ENCODE measurements at places on chromosomes 6 and 20.

GRCh38 chr20:7775072-7775471 is 165.2 kb downstream of the HAO1 start:
- no peak overlapping the region for H3K27ac ChIP-seq
- no peak for DNase-seq
- peaks cover 4% of the 10 kb centered on the region for H3K4me1 ChIP-seq
- H3K4me3 ChIP-seq: no peak overlapping the region
- no peaks in the 10 kb centered on the region for H3K27me3 ChIP-seq

- no peaks in the 10 kb centered on the region for H3K4me1 ChIP-seq
- DNase-seq: no peak
- no peaks in the 10 kb centered on the region for H3K27me3 ChIP-seq
- no peak overlapping the region for H3K27ac ChIP-seq
- H3K36me3 ChIP-seq: no peaks in the 10 kb centered on the region
Measured at GRCh38 chr20:6605055-6605935, 162.2 kb upstream of the BMP2 start.

DNA sequence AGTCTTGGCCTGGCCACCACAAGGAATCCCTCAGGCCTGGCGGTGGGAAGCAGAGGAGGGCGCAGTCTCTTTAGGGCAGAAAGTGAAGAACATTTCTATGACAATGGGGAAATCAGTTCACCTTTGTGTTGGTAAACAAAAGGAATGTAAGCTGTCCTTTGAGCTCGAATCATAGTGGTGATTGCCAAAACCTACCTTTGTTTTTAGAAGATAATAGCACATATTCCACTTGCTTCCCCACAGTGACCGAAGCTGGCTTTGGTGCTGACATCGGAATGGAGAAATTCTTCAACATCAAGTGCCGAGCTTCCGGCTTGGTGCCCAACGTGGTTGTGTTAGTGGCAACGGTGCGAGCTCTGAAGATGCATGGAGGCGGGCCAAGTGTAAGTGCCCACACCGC is 144.1 kb downstream of the MTHFD1L start:
- no peaks in the 10 kb centered on the region for H3K27me3 ChIP-seq
- no peak for DNase-seq
- H3K36me3 ChIP-seq: peaks cover 11% of the 10 kb centered on the region
- peaks cover 31% of the 10 kb centered on the region for H3K4me1 ChIP-seq
- H3K4me3 ChIP-seq: no peak overlapping the region

GRCh38 chr20:36179170-36179945 is 24.8 kb downstream of the EPB41L1 start:
- H3K27ac ChIP-seq: no peak overlapping the region
- no peak for DNase-seq
- no peaks in the 10 kb centered on the region for H3K36me3 ChIP-seq
- no peaks in the 10 kb centered on the region for H3K4me1 ChIP-seq

DNA sequence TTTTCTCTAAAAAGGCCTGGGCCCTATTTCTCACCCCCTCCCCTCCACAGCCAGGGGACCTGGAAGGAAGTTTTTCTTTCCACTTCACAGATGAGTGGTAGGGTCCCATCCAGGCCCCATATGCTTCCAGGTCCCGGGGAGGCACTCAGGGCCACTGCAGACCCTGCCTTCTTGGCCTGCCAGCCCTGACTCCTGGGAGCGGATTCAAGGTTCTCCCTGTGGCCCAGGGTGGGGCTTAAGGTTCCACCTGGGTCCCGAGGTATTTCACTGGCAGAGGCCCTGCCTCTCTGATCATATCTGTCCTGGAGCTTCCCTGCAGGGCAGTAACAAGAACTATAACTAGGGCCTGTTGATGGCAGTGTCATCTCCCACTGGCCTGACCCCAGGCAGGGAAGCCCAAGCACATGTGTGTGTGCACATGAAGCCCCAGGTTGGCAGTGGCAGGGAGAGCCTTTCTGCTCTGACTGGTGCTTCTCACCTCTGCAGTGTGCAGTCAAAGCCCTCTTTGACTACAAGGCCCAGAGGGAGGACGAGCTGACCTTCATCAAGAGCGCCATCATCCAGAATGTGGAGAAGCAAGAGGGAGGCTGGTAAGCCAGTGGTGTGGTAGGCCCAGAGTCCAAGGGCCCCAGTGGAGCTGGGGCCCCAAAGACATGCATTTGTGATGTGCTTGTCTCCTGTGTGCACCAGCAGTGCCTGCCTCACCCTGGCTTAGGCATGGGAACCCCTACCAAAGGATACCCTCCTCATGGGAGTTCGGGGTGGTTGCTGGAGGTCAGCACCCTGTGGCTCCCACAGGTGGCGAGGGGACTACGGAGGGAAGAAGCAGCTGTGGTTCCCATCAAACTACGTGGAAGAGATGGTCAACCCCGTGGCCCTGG is 31.2 kb downstream of the PLCG1 start:
- H3K36me3 ChIP-seq: peaks cover 71% of the 10 kb centered on the region
- H3K27ac ChIP-seq: peak overlapping the region; percentile 34
- no peak overlapping the region for H3K4me3 ChIP-seq
- peaks cover 26% of the 10 kb centered on the region for H3K4me1 ChIP-seq

DNA sequence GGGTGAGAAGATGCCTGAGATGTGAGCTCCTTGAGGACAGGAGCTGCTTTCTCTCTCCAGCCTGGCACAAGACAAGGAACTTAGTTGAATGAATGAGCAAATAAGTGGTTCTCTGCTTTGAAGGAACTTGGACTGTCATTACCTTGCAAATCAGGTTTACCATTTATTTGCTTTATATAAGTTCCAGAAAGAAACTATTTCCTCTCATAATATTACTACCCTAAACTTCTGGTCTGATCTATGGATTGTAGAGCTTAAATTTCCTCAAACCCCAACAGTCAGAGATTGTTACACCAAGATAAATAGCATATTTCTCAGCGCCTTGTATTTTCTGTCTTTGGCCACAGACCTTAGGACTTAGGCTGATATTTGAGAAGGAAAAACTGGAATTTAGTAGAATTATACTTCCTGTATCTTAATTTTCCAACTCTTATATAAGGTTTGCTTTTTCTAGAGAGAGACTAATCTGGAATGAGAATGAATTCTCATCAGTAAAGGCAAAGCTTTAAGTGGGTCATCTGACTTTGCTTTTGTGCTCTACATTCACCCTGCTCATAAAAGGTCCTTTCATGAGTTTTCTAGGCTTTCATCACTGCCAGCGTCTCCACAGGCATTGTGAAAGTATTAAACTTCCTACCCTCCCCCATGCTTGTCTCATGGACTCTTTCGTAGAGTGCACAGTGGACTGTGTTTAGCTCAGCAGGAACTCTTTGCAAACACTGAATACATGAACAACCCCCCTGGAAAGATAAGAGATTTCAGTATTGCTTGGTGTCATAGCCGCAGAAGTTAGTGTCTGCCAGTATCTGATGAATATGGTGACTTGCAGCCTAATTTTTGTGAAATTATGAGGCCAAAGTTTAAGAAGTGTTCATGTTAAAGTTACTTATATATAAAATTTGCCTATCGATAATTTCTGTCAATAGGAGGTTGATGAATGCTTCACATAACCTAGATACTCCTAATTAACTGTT is 74.0 kb downstream of the PTPRA start:
- H3K27ac ChIP-seq: no peak overlapping the region
- no peak for DNase-seq
- no peak overlapping the region for H3K4me3 ChIP-seq
- H3K27me3 ChIP-seq: no peaks in the 10 kb centered on the region
- peaks cover 13% of the 10 kb centered on the region for H3K36me3 ChIP-seq

- no peak overlapping the region for H3K4me3 ChIP-seq
- H3K27me3 ChIP-seq: peaks cover 78% of the 10 kb centered on the region
- H3K4me1 ChIP-seq: no peaks in the 10 kb centered on the region
- no peaks in the 10 kb centered on the region for H3K36me3 ChIP-seq
- DNase-seq: no peak
- H3K27ac ChIP-seq: no peak overlapping the region
Measured at GRCh38 chr6:50842446-50842845, 23.8 kb downstream of the TFAP2B start.

GRCh38 chr6:31711233-31711632 is 3.9 kb upstream of the LY6G6D start:
- H3K4me1 ChIP-seq: peaks cover 15% of the 10 kb centered on the region
- no peak overlapping the region for H3K27ac ChIP-seq
- no peak for DNase-seq
- H3K27me3 ChIP-seq: peaks cover 10% of the 10 kb centered on the region
- no peak overlapping the region for H3K4me3 ChIP-seq

- H3K4me1 ChIP-seq: no peaks in the 10 kb centered on the region
- no peak overlapping the region for H3K27ac ChIP-seq
- peaks cover 4% of the 10 kb centered on the region for H3K27me3 ChIP-seq
- DNase-seq: no peak
Measured at GRCh38 chr6:127191716-127192115, 73.2 kb downstream of the RSPO3 start.

GRCh38 chr6:32815996-32816395 is 806 bp downstream of the HLA-DOB start:
- peaks cover 19% of the 10 kb centered on the region for H3K36me3 ChIP-seq
- no peak overlapping the region for H3K4me3 ChIP-seq
- DNase-seq: no peak
- no peaks in the 10 kb centered on the region for H3K27me3 ChIP-seq
- no peak overlapping the region for H3K27ac ChIP-seq

GRCh38 chr6:148700741-148701311 is 46.0 kb upstream of the UST start:
- H3K36me3 ChIP-seq: peaks cover 2% of the 10 kb centered on the region
- H3K27me3 ChIP-seq: peaks cover 6% of the 10 kb centered on the region
- peaks cover 11% of the 10 kb centered on the region for H3K4me1 ChIP-seq
- peak overlapping the region; percentile 79 for H3K27ac ChIP-seq
- H3K4me3 ChIP-seq: peak overlapping the region; percentile 79

GRCh38 chr20:17530716-17531664 is at the start of gene BFSP1:
TSS of gene BFSP1 (minus strand) at chr20:17531379. CDS start at chr20:17531329, 50 bp downstream.
- peaks cover 3% of the 10 kb centered on the region for H3K36me3 ChIP-seq
- H3K27ac ChIP-seq: peak within 1 kb of the TSS; percentile 95
- H3K4me3 ChIP-seq: peak within 1 kb of the TSS; percentile 88
- H3K4me1 ChIP-seq: peaks cover 30% of the 10 kb centered on the region
- H3K27me3 ChIP-seq: peaks cover 12% of the 10 kb centered on the region
- DNase-seq: peak; percentile 44

DNA sequence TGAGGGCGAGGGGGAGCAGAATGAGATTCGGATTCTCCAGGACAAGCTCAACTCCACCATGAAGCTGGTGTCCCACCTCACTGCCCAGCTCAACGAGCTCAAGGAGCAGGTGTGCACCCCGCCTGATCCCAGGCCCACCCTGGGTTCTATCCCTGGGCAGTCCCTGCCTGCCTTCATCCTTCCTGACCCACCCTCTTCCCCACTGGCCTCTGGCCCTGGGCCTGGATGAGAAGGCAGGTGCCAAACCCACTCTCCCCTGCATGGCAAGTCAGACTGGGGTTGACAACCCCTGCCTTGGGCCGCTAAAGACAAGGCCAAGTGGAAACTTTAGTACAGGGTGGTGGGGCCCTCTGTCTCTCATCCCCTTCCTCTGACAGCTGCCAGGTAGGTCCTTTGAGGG is 16.5 kb downstream of the UQCC2 start:
- peak overlapping the region; percentile 55 for H3K4me3 ChIP-seq
- no peak for DNase-seq
- no peaks in the 10 kb centered on the region for H3K27me3 ChIP-seq
- peak overlapping the region; percentile 91 for H3K27ac ChIP-seq
- peaks cover 64% of the 10 kb centered on the region for H3K4me1 ChIP-seq
- H3K36me3 ChIP-seq: peaks cover 42% of the 10 kb centered on the region

- no peaks in the 10 kb centered on the region for H3K36me3 ChIP-seq
- no peak overlapping the region for H3K27ac ChIP-seq
Measured at GRCh38 chr6:55088902-55089301, 85.4 kb upstream of the HCRTR2 start.

- no peak overlapping the region for H3K4me3 ChIP-seq
- H3K27me3 ChIP-seq: no peaks in the 10 kb centered on the region
- peaks cover 19% of the 10 kb centered on the region for H3K36me3 ChIP-seq
- peaks cover 6% of the 10 kb centered on the region for H3K4me1 ChIP-seq
- no peak for DNase-seq
Measured at GRCh38 chr20:13809373-13809772, 24.5 kb downstream of the NDUFAF5 start.

DNA sequence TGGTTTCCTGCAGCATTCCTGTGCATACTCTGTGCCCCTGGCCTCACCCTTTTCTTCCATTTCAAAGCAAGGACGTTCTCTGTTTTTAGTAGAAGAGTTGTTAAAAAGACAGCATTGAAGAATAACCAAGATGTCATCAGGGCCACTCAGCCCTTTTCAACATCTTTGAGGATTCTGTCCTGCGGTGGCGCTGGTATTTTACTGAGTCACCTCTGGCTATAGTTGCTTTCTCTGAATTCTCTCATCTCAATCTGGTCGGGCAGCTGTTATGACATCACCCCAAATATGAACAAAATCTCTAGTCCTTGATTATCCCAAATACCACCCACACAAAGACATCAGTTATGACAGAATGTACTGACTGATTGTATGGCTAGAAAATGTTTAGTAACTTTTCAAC is 204.2 kb downstream of the GRIK2 start:
- H3K4me3 ChIP-seq: no peak overlapping the region
- DNase-seq: no peak
- H3K4me1 ChIP-seq: no peaks in the 10 kb centered on the region

- no peak for DNase-seq
- peaks cover 5% of the 10 kb centered on the region for H3K36me3 ChIP-seq
- no peaks in the 10 kb centered on the region for H3K27me3 ChIP-seq
- peak overlapping the region; percentile 64 for H3K27ac ChIP-seq
- no peak overlapping the region for H3K4me3 ChIP-seq
- H3K4me1 ChIP-seq: peaks cover 21% of the 10 kb centered on the region
Measured at GRCh38 chr6:167046861-167047495, 47.8 kb downstream of the CEP43 start.

DNA sequence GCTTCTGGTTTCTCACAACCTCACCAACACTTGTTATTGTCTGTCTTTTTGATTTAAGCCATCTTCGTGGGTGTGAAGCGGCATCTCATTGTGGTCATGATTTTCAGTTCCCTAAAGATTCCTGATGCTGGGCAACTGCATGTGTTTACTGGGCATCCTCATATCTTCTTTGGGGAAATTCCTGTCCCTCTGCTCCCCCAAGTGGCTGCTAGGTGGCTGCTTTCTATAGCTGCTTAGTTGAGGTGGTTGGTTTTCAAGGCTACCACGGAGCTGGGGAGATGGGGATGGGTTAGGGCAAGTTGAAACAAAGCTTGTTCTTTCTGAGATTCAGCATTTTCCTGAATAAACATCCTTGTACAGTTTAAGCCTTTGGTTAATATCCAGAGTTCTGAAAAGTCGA is 403.9 kb upstream of the SULF2 start:
- H3K4me1 ChIP-seq: no peaks in the 10 kb centered on the region
- H3K27me3 ChIP-seq: no peaks in the 10 kb centered on the region
- no peak overlapping the region for H3K4me3 ChIP-seq
- no peak for DNase-seq
